Stimulated activated naive CD8-positive, alpha-beta T cell treated with anti-CD3 and anti-CD28 coated beads, Interleukin-15, Interleukin-2, amounts not matched to agents 100 U/mL and 50 U/mL, for 24 hours (primary cell): ENCODE measurements at places on chromosomes 5 and 9.

DNA sequence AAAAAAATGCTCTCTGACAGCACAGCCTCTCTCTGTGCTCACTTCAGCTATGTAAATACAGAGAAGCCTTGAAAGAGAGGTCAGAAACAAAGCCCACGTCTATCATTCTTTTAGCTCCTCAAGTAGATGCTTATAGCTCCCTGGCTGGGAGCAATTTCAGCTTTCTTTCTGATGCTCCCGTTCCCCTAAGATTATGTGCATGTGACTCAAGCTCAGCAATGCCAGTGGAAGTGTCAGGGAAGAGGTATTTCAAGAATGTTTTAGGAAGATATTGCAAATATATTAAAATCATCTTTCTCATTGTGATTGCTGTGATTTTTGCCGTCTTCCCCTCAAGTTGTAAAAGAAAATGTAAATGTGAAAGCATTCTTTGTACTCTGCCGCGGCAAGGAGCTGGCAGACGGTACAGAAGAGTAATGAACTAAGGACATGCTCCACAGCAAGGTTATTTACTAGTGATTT, 1353.7 kb upstream of the ACO1 start:
- no peak for DNase-seq

- DNase-seq: no peak
Observed at GRCh38 chr5:91103353-91104061, 279.6 kb downstream of the ARRDC3 start.

- no peak for DNase-seq
Observed at GRCh38 chr9:69036799-69037198, 1.2 kb downstream of the FXN start.

GRCh38 chr5:74630453-74631066, 10.0 kb downstream of the ENC1 start:
- no peak for DNase-seq
